Tibial artery (tissue), 4 donors: ENCODE measurements at places on chromosomes 6 and 20.

DNA sequence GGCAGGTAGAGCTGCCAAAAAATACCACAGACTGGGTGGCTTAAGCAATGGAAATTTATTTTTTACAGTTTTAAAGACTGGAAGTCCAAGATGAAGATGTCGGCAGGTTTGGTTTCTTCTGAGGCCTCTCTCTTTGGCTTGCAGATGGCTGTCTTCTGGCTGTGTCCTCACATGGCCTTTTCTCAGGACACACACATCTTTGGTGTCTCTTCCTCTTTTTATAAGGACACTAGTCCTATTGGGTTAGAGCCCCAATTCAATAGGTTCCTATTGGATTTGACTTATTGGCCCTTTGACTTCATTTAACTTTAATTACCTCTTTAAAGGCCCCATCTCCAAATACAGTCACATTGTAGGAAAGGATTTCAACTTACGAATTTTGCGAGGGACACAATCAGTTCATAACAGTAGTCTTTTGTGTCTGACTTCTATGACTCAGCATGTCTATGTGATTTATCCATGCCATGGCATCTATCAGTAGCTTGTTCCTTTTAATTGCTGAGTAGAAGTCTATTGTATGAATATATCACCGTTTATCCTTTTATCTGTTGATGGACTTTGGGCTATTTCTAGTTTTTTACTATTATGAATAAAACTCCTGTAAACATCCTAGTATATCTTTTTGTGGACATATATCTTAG lies 11.0 kb upstream of the TCP11 start:
- DNase-seq: no peak

- DNase-seq: no peak
Observed at GRCh38 chr6:38172739-38173410, 353.3 kb downstream of the ZFAND3 start.

- DNase-seq: peak; percentile 44
Observed at GRCh38 chr6:163457637-163458561, 43.4 kb downstream of the QKI start.

GRCh38 chr6:43011207-43011606 lies 2.5 kb downstream of the MEA1 start:
- no peak for DNase-seq

DNA sequence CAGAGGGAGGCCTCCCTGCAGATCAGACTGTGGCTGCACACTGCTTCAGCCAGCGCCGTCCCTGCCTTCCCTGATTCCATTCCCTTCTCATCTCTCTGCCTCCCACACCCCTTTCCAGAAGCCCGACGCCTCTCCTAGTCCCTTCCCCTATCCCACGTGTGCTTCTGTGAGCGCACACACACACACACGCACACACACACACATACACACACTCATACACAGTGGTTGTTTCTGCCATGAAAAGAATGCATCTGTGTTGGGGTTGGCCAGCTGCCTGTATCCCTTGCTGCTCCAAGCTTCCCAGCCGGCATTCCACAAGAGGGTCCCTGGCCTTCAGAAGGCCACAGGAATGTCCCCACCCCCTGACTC lies 51.7 kb downstream of the MOCS1 start:
- no peak for DNase-seq

- DNase-seq: no peak
Observed at GRCh38 chr6:35091346-35092083, 49.6 kb downstream of the TCP11 start.

DNA sequence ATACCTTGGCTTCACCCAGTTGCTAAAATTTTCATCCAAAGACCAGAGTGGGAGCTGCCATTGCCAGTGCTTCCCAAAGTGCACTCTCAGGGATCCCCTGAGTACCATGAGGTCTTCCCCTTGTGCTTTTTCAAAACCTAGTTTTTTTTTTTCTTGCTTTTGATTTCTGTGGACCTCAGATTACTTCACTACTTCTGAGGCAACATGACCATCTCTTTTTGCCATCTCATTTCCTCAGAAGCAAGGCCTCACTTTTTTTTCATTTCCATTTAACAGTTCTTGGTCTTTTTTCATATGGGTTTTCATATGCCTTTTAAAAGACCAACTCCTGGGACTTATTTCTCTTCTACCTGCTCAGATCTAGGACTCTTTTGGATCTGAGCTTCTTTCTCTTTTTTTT lies 64.1 kb upstream of the MMS22L start:
- DNase-seq: no peak

DNA sequence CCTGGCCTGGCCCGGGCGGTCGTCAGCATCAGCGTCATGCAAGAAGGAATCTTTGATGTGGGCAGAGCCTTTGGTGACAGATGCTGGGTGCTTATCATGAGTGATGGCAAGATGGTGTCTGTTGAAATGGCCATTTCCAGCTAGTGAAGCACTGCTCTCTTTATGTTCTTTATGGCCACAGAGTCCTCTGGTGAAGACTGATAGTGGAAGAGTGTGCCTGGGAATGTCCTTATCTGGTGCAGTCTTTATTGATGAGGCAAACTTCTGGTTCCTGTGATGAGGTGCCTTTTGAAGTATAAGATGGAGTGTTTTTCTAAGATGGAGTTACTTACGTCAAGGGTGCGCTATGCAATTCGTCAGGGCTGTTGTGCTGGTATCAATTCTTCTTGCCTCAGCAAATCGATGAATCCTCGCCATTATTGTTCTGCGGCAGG lies 22.6 kb upstream of the CCR6 start:
- DNase-seq: no peak

- DNase-seq: no peak
Observed at GRCh38 chr6:20417819-20418218, 16.1 kb downstream of the E2F3 start.
